Upper lobe of left lung (tissue), 6 donors: ENCODE measurements at places on chromosomes 7 and 10. TPM values are rescaled to one million over a fixed set of nuclear protein-coding genes. Genes with fewer than 3 reads are reported as not detected.
A peak's percentile ranks its signal among the peaks of the same experiment; 100 is the strongest.

Gene C7orf57
- 0.29 TPM for total RNA-seq

DNA sequence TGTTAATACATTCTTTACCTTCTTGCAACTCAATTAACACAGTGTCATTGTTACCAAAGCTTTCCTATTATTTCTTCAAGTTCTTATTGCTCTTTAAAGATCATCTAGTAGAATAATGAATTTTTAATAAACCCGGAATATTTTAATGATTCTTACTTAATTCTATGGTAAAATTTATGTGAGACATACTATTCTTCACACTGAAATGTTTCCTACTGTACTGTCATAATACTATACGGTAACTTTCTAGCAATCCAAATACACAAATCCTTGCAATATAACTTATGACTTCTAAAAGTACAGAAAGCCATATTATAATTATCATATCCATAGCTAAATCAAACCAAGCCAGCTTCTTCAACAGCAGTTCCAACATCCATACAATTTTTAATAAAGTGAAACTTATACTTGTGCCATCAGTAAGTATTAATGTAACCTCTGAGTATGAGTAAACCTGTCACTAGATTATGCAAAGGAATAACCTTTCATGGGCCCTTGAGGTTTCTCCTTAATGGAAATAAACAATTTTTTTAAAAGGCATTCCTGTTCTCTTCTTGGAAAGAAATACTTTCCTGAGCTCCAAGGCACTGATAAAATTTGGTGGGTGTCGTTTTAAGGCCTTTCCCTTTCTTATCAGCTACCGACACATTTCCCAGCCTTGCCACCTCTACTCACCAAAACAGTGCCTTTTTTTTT is 87.4 kb downstream of the IMMP2L start:
- H3K36me3 ChIP-seq, result no peaks in the 10 kb centered on the region
- H3K4me1 ChIP-seq, result no peaks in the 10 kb centered on the region
- no peak overlapping the region for H3K27ac ChIP-seq
- no peaks in the 10 kb centered on the region for H3K27me3 ChIP-seq
- no peak overlapping the region for H3K4me3 ChIP-seq

- no peaks in the 10 kb centered on the region for H3K4me1 ChIP-seq
- H3K36me3 ChIP-seq, result no peaks in the 10 kb centered on the region
- no peaks in the 10 kb centered on the region for H3K27me3 ChIP-seq
- no peak overlapping the region for H3K4me3 ChIP-seq
- no peak for DNase-seq
- no peak overlapping the region for H3K27ac ChIP-seq
These were observed 78.1 kb downstream of the INHBA start for GRCh38 chr7:41624818-41625217.

GRCh38 chr10:7045891-7046599 is 364.8 kb downstream of the SFMBT2 start:
- no peaks in the 10 kb centered on the region for H3K27me3 ChIP-seq
- no peak overlapping the region for H3K4me3 ChIP-seq
- H3K27ac ChIP-seq, result peak overlapping the region; percentile 18
- no peak for DNase-seq
- H3K4me1 ChIP-seq, result no peaks in the 10 kb centered on the region
- H3K36me3 ChIP-seq, result no peaks in the 10 kb centered on the region

Gene SMKR1
- not detected for total RNA-seq

- no peak overlapping the region for H3K27ac ChIP-seq
- H3K27me3 ChIP-seq, result no peaks in the 10 kb centered on the region
- peaks cover 4% of the 10 kb centered on the region for H3K4me1 ChIP-seq
- DNase-seq, result peak; percentile 23
- no peak overlapping the region for H3K4me3 ChIP-seq
- no peaks in the 10 kb centered on the region for H3K36me3 ChIP-seq
These were observed 58.1 kb downstream of the FHIP2A start for GRCh38 chr10:114879541-114880158.

- no peaks in the 10 kb centered on the region for H3K36me3 ChIP-seq
- H3K27me3 ChIP-seq, result no peaks in the 10 kb centered on the region
- DNase-seq, result no peak
- no peaks in the 10 kb centered on the region for H3K4me1 ChIP-seq
These were observed 557.1 kb downstream of the KCNMA1 start for GRCh38 chr10:77080361-77081027.

Gene ADRA2A
- total RNA-seq, result 2.9 TPM

GRCh38 chr10:48640326-48640725 is 35.5 kb upstream of the ARHGAP22 start:
- H3K4me1 ChIP-seq, result no peaks in the 10 kb centered on the region
- no peak overlapping the region for H3K27ac ChIP-seq
- H3K36me3 ChIP-seq, result no peaks in the 10 kb centered on the region
- no peak for DNase-seq

- H3K4me1 ChIP-seq, result no peaks in the 10 kb centered on the region
- DNase-seq, result no peak
- no peaks in the 10 kb centered on the region for H3K27me3 ChIP-seq
- no peak overlapping the region for H3K27ac ChIP-seq
- H3K4me3 ChIP-seq, result no peak overlapping the region
These were observed 81.9 kb upstream of the SMIM30 start for GRCh38 chr7:113200281-113200680.

DNA sequence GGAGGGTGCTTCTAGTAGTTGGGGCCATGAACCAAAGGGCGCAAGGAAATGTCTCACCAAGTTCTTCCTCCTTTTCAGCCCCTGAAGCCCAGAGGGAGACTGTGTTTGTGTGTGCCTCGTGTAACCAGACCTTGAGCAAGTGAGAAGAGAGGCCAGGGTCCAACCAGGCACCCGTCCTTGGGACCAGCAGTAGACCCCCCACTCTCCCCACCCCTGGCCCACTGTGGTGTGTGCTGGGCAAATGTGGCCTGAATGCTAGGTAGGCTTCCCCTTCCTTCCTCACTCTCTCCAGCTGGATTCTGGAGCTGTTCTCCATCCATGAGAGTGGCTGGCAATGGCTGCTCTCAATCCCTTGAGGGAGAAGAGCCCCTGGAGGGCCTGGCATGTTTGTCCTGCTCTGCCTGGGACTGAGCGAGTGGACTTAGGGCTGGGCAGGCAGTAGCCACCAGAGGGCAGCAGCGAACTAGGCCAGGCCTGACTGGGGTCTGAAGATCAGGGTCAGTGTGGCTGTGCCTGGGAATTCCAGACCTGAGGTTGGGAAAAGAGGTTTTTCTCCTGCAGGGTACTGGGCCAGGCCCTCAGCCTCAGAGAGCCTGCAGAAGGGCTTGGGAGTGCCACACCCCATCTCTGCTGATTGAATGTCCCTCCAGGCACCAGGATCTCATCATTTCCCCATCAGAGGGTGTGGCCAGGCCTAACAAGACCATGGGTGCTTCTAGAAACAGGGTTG is 12.5 kb downstream of the SFRP5 start:
- H3K4me1 ChIP-seq, result no peaks in the 10 kb centered on the region
- no peak overlapping the region for H3K27ac ChIP-seq
- H3K4me3 ChIP-seq, result no peak overlapping the region
- peaks cover 25% of the 10 kb centered on the region for H3K36me3 ChIP-seq
- peak; percentile 69 for DNase-seq
- no peaks in the 10 kb centered on the region for H3K27me3 ChIP-seq

- H3K36me3 ChIP-seq, result peaks cover 11% of the 10 kb centered on the region
- H3K27ac ChIP-seq, result no peak overlapping the region
- DNase-seq, result no peak
- H3K4me3 ChIP-seq, result no peak overlapping the region
- no peaks in the 10 kb centered on the region for H3K27me3 ChIP-seq
- H3K4me1 ChIP-seq, result no peaks in the 10 kb centered on the region
These were observed 11.0 kb downstream of the RPS24 start for GRCh38 chr10:78044699-78045098.
